ENCODE measurements at places on chromosomes 2 and 18. TPM values are rescaled to one million over a fixed set of nuclear protein-coding genes. Genes with fewer than 3 reads are reported as not detected.

DNA sequence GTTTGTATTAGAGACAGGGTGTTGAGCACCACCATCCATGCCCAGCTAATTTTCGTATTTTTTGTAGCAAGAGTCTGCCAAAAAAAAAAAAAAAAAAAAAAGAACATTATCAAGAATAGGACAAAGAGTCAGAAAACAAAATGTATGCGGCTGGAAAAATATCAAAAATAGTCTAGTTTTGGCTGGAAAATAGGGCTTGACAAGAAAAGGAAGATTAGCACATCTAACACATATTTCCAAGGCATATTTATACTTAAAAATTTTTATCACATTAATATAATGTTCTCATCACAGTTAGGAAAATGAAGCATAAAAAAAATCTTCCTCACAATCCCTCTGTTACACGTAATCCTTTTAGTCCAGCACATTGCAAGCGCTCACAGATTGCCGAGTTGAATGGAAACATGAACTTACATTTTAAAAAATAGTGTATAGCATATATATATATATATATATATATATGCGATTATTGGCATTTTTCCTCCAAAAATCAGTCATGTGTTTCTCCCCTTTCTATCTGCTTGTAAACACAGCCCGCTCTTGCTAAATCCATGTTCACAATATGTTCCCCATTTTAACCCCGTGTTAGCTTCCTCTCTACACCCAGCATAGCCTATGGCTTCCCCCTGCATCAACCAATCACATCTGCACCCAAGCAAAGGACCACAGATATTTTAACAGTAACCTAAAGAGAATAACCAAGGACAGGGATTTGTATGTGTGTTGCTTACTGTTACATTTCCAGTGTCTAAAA, 183.0 kb downstream of the AFF3 start:
- no peak for DNase-seq

DNA sequence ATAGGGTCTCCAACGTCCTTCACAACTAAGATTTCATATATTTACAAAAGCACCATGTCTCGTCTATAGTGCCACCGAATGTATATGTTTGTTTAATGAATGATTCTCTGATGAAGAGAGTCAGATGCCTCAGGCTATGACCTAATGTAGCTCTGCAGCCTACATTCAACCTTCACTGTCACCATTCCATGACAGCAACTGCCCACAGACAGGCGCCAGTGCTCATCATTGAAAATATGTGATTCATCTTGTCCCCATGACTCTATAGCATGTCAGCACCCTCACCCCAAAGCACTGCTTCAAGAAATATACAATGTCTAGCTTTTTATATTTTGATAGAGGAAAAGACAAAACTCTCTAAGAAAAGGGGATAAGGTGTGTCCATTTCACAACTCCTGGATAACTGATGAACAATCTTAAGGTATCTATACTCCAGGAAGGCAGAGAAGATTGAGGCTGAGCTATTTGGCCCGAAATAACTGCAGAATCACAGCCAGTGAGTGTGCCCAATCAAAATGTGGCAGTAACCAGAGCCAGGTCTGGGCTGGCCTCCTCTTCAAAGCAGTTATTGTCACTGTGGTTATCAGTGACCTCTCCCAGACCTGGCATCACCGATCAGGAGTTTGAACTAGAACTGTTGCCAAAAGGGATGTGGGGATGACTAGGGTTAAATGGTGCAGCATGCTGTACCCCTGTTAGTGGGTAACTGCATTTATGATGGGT, 246.6 kb downstream of the SETBP1 start:
- no peak for DNase-seq

GRCh38 chr2:217853301-217853881, 149.4 kb downstream of the TNS1 start:
- no peak for DNase-seq

DLGAP1 gene
- total RNA-seq, result 0.36 TPM

DNA sequence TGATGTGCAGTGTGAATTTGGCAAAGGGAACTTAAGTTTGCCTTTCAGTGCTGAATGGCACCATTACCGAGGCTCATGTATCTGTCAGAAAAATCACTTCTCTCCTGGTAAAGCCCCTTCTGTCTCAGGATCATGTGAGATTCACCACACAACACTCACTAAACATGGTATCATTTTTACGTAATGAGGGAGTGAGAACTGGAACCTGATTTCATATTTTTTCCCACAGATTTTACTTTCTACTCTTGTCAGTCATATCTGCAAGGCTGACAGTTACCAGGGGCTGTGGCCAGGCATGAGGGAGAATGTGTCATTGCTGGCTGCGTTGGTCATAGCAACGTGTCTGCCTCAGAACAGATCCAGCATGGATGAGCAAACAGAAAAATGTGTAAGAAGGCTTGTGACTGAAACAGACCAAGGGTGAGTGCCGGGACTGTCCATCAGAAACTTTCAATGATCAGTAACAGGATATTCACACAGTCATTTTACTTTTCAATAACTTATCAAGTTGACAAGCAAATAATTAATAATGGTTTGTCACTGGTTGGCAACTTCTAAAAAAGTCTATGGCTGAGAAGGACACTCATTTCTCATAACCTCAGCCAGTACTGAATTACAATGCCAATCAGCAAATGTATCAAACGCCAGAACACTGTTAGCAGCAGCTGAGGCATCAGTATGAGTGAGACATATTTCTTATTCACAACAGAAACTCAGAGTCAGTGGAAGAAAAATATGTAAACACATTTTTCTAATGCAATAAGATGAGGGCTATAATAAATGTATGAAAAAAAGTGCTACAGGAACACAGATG, 100.5 kb downstream of the CDC42EP3 start:
- DNase-seq, result no peak

- DNase-seq, result no peak
Measured at GRCh38 chr2:216206821-216207220, 97.7 kb downstream of the XRCC5 start.

SLC38A11 gene
- not detected for total RNA-seq

RAB10 gene
- total RNA-seq, result 130 TPM

GRCh38 chr2:49053156-49053555, 101.2 kb downstream of the FSHR start:
- no peak for DNase-seq

GRCh38 chr2:216260629-216261028, 111.7 kb downstream of the MARCHF4 start:
- DNase-seq, result no peak

DNA sequence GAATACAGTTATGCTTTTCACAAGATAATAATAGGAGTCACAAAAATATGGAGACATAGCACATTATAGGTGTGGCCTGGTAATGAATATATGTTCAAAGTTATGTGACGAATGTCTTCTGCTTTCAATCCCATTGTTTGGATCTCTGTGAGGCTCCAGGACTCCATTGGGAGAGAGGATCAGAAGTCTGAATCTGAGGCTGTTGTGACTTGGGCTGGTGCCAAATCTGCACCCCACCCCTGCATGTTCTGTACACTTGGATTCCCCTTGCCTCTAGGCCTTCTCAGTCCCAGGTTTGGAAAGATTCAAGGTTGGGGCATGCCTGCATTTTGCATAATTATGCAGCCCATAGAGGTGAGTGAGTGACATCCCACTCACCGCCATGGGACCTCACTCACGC, 103.1 kb upstream of the MGAT5 start:
- no peak for DNase-seq

GRCh38 chr2:135792401-135793150, 44.4 kb downstream of the LCT start:
- no peak for DNase-seq

DNA sequence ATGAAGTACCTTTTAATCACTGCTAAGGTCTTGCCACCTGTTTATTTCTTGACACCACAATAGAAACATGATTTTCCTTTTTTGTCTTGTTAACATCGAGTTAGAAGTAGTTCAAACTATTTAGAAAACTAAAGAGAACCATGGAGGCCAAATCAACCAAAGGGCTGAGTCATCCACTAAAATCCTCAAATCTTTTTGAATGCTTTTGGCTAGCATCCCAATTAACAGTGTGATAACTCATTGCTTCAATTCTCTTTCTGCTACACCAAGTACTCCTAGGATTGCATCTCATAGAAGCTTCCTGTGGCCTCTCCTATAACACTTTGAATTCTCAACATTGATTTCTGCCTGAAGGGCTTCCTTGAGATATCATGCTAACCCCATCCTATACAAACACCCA, 159.9 kb upstream of the MMADHC start:
- DNase-seq, result no peak

YWHAQ gene
- 311 TPM for total RNA-seq

- no peak for DNase-seq
Measured at GRCh38 chr2:17058772-17059402, 393.3 kb upstream of the CYRIA start.

LRRTM4 gene
- total RNA-seq, result not detected

DNA sequence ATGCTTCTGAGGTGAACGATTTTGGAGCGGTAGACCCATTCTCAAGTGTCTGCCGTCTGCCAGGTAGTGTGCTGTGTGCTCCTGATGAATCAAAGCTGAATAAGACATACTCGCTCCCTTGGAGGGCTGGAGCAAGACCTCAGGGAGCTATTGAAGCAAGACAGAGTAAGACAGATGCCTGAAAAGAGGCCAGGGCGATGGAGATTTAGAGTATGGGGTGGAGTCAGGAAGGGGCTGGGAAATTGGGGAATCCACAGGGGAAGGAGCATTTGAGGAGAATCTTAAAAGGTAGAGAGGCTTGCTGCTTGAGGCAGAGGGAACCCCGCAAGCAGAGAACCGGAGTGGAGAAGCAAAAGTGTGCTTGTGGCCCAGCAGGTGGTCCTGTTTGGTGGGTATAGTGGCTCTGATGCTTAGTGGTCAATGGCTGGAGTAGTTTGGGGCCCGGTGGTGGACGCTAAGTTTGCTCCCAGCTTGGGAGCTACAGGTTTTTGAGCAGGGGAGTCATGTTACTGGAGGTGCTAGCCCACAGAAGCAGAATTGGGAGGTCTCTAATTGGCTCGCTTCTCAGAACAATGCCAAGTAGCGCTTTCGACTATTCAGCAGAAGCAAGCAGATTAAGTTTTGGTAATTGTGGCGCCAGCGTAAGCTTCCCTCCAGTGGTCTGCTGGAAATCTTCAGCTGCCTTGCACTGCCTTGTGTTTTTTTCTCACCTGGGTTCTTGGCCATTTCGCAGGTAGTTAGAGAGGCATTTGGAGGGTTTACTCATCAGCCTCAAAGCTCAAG, 2.0 kb downstream of the CNNM4 start:
- DNase-seq, result no peak

DNA sequence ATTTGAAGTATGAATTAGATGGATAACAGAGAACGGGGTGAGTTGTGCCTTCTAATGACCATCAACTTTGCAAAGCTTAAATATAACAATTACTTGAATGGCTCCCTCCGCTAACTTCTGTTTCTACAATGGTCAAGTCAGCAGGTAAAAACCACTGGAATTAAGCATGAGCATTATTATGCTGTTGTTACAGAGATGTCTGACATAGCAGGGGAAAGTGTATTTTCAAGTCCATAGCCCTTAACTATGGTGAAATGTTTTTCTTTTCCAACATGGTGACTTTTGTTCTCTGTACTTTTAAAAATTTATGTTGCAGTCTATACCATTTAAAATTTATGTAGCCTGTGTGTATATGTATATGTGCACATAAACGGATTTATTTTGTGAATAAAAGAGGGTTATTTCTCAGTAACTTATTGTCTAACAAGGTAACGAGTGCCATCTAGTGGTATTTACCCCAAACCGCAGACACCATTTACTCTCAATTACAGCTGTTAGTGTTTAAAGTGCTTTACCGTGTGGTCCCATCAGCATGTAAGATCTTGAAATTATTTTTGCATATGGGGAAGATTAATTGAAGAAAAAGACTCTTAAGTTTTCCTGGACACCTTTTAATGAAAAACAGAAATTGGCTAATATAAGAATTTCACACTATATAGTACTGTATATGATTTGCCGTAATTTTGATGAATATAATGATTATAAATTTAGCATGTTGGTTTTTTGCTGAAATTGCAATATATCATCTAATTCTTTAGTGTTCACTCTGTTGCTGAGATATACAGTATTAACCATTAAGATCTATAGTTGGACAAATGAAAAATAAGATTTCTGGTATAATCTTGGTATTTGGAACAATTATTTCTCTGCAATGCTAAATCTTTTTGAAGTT, 78.2 kb downstream of the UBE2E3 start:
- no peak for DNase-seq

DNA sequence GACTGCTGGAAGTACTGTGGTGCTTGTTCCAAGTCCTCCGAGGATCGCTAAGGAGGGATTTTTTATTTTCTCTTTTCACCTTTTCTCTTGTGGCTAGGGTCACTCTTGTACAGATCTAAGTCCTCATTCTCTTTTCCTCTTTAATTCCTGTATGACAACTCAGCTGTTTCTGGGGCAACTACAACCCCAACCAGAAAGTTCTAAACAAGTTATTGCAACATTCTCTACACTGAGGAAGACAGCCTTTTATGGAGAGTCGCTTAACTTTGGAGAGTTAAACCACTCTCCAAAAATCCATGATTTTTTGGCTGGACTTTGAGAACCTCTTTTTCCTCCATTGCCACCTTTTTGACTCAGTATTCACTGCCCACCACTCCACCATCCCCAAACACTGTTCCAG, 74.0 kb upstream of the SESTD1 start:
- no peak for DNase-seq

DNA sequence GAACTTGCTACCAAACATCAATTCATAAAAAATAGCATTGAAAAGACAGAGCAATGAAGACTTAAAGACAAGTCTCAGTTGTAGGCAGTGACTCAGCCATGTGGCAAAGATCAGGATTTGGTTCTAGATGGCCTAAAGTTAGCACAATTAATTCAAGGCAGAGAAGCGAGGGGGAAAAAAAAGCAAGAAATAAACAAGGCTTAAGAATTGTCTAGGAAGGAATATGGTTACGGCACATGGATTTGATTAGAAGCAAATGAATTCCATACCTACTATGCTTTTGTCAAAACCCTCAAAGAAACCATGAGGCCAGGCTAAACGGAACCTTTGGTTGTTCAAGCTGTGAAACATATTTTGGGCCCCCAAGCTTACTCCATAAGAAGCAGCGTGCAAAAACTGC, 362.2 kb upstream of the KCNH7 start:
- DNase-seq, result no peak

All from activated T-helper 1 cell treated with anti-CD3 and anti-CD28 coated beads, Interleukin-12 subunit alpha, Interleukin-12 subunit beta, Interleukin-2, Interleukin-4 antibody, amounts not matched to agents 30 ng/mL and 10 ng/mL and 1 ng/mL, durations not matched to agents 14 hours and 24 hours and 36 hours (primary cell).